Cortex of kidney (tissue), 1 donor: ENCODE measurements at places on chromosomes 7 and 10.

GRCh38 chr7:50206453-50207250 lies 97.9 kb upstream of the IKZF1 start:
- no peak for DNase-seq

DNA sequence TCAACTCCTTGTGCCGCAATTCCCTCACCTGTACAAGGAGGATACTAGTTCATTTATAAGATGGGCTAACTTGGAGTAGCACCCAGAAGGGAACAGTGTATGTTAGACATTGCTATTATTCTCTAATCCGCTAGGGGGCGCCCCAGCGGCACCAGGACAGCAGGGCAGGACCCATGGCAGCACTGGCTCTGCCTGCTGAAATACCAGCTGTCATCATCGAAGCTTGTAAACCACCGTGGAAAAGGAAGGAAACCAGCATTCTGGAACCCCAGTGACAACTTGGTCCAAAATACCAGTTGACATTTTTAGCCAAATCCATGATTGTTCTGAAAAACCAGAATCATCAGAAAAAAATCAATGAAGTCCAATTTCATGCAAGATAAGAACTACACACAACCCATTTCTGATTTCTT lies 134.4 kb downstream of the ITGA8 start:
- DNase-seq, result no peak

DNA sequence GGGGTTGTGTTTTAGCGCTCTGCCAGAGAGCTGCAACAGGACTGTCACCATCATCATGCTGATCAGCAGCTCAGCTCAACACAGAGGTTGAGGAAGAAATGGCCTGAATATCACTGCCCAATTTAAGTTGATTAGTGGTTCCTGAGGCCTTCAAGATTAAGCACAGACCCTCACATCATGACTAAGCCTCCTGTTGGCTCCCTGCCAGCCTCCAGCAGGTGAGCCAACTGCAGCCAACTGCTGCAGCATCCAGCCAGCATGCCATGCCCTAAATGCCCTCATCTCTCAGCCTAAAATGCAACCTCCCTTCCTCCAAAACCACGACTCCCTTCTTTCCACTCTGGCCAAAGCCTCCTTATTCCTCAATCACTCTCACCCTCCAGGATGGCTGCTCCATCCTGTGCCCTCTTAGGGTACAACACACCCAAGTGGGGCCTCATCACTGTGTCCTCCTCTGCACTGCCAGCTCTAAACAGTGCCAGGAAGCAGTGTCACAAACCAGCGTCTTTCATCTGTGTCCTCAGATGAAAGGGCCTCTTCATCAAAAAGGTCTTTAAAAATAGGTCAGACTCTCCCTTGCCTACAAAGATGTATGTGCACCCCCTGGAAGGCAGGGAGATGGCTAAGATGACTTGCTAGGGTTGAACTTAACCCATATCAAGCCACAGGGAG lies 259.3 kb downstream of the ZEB1 start:
- no peak for DNase-seq

GRCh38 chr7:82600531-82600930 lies 157.0 kb upstream of the CACNA2D1 start:
- DNase-seq, result no peak

DNA sequence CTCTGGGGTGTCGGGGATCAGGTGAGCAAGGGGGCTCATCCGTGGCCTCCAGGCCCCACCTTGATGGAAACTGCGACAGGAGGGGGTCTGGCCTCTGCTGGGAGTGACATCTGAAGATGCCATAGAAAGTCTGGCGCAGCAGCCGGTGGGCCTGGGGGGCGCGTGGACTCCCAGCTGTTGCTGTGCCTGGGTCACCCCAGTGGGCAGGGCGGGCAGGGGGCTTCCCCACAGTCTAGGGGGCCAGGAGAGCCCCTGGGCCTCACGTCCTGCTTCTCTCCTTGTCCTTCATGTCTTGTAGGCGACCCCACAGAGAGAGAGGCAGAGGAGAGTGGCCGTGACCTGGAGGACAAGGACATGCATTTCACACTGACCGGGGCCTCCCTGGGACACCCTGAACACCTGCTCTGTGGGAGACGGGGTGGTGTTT lies 450.5 kb downstream of the DNAJB6 start:
- DNase-seq, result no peak

DNA sequence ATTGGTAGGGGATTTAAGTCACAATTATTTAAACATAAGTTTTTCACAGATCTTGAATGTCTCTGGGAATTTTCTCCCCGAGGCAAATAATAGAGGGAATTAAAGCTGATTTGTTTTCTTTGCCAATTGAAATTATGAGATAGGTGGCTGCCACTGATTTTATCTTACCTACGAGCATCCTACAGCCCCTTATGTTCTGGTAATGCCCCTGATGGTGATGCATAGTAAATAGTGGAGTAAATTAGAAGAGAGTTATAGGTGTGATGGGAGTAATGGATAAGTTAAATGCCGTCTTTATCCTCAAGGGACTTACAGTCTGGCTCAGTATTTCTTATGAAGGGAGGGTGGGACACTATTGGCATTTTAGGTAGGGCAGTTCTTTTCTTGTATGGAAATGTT lies 58.1 kb downstream of the HDAC9 start:
- DNase-seq, result no peak

- DNase-seq, result no peak
Observed at GRCh38 chr10:103514244-103514643, 20.7 kb downstream of the NEURL1 start.

DNA sequence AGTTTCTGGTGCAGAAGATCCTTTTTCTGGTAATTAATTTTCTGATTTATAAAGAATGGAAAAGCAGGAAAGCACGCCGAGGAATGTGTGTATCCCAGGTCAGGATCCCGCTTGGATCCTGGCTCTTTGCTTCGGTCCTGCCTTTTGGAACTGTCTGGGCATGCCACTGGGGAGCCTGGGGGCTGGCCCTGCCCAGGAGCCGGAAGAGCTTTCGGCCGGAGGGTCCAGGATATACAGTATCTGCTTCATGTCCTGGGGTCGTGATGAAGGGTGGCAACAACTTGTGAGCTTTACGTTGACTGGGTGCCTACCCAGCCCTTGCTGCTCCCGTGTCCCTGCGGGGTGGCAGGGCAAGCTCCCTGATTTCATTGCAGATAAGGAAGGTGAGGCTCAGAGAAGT lies 2.4 kb downstream of the SH2D4B start:
- DNase-seq, result no peak

- no peak for DNase-seq
Observed at GRCh38 chr7:147251751-147252325, 1135.2 kb downstream of the CNTNAP2 start.

DNA sequence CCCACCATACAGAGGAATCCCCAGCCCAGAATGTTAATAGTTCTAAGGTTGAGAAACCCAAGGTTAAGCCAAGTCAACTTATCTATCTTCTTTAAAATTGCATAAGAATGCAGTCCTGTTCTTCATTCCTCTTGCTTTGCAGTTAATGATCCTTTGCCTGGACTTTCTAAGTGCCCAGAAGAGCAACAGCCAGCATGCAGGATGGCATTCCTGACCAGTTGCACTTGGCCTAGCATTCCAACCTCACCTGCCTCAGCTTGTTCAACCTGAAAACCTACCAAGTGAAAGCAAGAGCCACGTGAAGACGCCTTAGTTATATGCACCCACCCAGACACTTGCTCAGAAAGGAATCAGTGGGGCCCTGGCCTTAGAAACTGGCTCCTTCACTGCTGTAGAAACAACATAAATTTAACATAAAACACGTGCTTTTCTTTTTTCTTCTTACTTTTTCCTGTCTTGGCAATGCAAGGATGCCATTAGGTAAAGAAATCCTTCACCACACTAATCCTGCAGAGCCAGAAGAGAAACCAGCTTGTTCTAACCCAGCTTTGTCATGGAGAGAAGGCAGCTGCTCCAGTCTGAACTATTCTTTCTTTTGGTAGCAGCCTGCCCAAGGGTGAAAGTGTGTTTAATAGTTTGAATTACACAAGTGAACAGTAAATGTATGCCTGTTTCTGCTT lies 25.0 kb downstream of the EGFR start:
- no peak for DNase-seq

DNA sequence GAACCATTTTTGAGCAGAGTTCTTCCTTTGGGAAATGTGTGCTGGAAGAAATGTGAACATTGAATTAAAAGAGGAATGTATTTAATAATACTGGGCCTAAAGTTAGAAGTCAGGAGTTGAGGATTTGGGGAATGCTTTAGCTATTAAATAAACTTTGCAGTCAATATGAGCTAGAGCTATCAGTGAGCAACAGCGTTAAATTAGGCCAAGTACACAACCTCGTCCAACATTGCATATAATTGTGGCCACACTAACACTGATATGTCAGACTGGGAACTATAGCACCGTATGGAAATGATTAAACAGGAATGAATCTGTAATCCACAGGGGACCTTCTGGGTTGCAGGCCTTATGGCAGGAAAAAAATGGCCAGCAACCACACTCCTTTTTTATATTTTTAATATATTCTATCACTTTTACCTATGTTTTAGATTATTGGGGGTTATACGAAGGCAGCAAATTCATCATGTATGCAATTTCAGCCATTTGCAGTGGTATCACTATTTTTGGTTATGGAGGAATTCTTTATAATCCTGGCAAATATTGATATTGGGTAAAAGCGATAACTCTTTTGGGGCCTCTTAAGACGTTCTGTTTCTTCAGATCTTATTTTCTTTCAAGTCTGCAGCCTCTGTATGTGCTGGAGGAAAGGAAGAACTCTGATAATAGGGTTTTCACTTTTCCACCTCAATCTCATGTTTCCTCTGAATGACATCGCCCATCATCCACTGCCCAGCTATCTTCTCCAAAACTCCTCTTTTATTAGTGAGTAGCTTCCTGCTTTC lies 236.3 kb upstream of the PLXDC2 start:
- no peak for DNase-seq

DNA sequence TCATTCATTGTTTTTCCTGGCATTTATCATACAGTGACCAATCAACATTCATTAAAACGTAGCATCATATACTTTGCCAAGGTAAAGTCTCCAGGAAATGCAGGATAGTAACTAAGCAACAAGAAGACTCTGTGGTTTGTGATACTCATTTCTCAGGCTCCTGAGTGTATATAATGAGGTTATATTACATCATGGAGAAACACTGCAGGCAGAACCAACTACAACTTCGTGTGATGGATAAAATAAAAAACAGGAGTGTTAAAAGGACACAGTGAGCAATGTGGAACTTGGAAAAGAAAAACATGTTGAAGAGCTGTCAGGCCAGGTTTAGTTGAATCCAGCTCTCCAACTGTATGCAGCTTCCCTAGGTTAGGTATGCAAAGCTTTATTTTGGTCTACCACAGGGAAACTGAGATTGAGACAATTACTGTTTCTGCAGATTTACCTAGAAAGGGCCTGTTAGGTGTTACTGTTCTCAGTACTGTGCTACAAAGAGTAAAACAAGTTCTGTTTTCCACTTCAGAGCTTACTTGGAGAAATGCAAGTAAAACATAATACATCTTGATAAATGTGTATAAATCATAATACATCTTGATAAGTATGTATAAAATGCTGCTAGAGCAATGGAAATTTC lies 7.8 kb upstream of the CCNY start:
- no peak for DNase-seq

DNA sequence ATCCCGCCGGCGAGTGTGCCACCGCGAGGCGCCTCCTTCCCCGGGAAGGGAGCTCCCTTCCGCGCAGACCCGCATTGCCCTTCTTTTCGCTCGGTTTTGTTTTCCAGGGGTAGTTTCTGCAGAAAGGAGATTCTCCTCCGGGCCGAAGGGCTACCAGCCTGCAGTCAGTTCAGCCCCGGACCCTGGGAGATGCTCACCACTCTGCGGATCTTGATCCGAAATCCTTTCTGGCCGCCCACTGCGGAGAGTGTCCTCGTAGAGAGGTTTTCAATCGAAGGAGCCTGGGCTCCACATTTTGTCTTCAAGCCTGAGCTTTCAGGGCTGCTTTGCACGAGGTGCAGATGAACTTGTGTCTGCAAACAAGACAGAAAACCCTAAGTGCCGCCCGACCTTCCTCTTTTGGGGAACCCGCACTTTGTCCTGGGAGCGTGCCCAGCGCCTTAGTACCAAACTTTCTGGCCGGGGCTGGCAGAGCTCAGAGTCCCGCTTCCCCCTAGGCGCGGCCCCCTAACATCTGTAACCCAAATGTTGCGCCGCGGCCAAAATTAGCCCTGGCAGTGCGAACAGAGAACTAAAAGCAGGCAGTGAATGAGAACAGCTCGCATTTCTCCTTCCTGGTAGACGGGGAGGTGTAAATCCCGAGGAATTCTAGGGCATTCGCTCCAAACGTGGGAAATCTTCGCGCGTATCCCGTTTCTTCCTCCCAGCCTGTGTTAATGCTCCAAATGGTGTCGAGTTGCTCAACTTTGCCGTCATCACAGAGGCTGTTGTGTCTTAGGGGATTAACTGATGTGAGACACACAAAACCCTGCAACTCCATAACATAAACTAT lies 6.7 kb upstream of the EN2 start:
- no peak for DNase-seq

DNA sequence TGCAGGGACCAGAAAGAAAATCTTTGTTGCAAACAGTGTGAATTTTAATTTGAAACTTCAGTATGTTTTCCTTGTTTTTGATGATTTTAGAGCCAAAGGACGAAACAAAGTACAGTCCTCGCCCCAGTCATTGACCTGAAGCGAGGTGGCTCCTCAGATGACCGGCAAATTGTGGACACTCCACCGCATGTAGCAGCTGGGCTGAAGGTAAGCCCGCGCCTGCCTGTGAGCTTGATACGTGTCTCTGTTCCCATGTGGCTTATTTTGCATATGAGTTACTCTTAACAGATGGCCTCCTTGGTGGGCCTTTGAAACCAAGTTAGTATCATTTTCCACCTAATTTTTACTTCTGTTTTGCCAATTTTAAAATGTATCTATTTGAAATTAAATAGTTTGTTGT lies 12.3 kb downstream of the RBM17 start:
- no peak for DNase-seq

DNA sequence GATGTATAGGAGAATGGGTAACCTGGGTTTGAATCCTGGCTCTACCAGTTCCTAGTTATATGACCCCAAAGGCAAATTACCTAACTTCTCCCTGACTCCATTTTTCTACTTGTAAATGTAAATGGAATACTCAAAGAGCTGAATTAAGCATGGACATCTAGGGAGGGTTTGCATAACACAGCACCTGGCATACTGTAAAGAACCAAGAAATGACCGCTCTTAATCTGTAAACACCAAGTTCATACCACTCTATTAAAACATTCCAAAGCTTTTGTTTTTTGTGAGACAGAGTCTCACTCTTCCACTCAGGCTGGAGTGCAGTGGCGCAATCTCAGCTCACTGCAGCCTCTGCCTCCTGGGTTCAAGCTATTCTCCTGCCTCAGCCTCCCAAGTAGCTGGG lies 19.6 kb downstream of the MPP7 start:
- no peak for DNase-seq
